Activated CD8-positive, alpha-beta memory T cell treated with anti-CD3 and anti-CD28 coated beads for 1 hour (primary cell): ENCODE measurements at places on chromosomes 7 and 10.

DNA sequence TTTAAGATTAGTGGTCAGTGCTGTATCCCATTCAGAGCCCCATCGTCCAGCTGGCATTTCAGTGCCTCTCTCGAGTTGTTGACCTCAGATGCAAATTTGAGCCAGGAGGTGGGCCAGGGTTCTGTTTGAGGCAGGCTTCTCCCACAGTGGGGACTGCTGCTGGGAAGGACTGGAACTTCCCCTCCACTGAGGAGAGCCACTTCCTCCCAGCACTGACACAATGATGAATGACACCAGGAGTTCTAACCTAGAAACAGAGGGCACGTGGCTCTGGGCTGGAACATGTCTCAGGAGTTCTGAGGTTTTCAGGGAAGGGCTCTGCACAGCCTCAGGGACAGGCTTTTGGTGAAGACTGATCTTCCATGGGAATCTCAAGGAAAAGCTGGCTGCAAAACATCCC lies 18.3 kb upstream of the BTBD16 start:
- DNase-seq, result no peak

- DNase-seq, result no peak
Observed at GRCh38 chr7:122550545-122550944, 148.4 kb downstream of the RNF133 start.

GRCh38 chr7:105862770-105863169 lies 13.6 kb downstream of the ATXN7L1 start:
- DNase-seq, result no peak

DNA sequence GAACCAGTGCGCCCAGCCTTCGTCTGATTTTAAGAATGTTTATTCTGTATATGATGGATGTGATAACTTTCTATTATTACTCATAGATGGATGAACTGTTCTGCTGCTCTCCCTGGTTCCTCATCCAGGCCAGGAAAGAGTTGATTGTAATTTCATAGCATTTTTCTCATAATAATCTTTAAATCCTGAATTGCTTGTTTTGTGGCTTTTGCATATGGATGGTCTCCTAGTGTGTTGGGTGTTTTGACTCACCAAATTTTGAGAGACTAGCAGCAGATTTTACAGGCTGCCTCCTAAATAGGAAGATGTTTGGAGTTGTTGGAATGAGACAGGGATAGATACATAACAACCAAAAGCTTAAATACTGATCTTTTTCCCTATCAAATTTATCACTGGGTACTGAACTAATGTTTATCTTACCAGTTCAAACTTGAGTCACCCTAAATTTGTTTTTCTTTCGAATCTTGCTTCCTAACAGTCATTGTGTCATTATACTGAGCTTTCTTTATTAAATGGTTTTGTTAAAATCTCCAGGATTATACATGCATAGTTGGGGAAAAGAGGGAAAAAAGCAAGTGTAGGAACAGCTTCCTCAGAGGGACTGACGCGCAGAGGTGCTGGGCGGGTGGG lies 106.0 kb upstream of the GATA3 start:
- DNase-seq, result no peak
